ENCODE measurements at places on chromosomes 6 and 20. TPM values are rescaled to one million over a fixed set of nuclear protein-coding genes. Genes with fewer than 3 reads are reported as not detected.

Gene EPPIN
- not detected for total RNA-seq

Gene ADGRB3
- 0.89 TPM for total RNA-seq

Gene C6orf58
- not detected for total RNA-seq

Gene ZNF831
- total RNA-seq, result 0.17 TPM

Gene CST4
- not detected for total RNA-seq

Gene CCDC170
- total RNA-seq, result 0.47 TPM

Gene GLYATL3
- total RNA-seq, result not detected

Gene NOTCH4
- 22.5 TPM for total RNA-seq

Gene HLA-DQA2
- total RNA-seq, result 2.7 TPM
